ENCODE measurements at places on chromosomes 13 and 19. TPM values are rescaled to one million over a fixed set of nuclear protein-coding genes. Genes with fewer than 3 reads are reported as not detected.

DNA sequence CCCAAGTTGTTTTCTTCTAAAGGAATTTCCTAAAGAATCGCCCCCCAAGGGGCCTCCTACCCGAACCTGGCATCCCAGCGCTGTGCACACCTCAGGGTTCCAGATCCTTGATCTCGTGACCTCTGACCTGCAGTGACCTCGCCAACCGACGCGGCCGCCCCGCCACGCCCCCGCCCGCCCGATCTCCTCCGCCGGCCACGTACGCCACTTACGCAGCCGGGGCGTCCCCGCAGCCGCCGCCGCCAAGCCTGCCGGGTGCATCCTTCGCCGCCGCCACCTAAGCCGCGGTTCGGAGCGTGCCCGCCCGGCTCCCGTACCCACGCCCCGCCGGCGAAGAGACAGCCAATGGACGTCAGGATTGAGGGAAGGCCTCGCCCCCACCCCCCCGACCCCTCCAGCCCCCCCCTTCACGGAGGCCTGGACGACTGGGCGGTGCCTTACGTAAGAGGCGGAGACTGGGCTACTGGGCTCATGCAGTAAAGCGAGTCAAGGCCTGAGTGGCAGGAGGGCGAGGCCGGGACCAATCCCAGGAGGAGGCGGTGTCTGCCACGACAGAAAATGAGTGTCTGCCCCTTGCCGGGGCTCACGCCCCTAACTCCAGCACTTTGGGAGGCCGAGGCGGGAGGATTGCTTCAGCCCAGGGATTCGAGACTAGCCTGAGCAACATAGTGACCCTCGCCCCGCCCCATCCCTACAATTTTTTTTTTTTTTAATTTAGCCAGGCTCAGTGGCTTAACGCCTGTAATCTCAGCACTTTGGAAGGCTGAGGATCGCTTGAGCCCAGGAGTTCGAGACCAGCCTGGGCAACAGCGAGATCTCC is at the start of gene YIF1B:
TSS of gene YIF1B (minus strand) at position 291 of the 820 bp plus-strand sequence. CDS start at position 261, 30 bp downstream.
- DNase-seq, result peak; percentile 89

DNA sequence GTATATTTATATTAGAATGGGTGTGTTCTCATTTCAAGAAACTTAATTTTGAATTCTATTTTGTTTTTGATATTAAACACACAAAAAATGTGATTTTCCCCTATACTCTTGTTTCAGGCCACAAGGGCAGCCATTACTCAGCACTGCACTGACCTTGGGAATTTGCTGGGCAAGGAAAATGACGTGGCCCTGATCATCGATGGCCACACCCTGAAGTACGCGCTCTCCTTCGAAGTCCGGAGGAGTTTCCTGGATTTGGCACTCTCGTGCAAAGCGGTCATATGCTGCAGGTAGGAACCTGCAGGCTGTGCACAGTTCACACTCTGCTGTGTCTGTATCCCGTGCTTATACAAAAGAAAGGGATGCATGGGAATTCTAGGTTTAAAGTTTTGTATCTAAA is 327.3 kb downstream of the ATP8A2 start:
- DNase-seq, result no peak

DNA sequence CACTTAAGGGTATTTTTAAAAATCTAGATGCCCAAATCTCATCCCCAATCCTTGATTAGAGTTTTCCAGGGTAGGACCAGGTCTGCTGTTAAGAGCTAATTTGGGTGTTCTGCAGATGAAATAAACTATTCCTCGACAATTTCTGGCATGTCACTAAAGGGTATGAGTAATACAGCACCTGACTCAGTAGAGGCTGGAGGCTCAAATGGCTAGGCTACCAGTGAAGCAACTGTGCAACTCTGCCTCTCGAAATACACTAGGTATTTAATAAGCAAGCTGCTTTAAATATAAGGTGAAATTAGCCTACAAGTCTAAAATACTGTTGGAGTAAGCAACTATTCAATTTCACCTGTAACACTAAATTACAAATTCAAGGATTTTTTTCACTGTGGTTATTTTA is 1.5 kb downstream of the RNF6 start:
- no peak for DNase-seq

GRCh38 chr13:79459906-79460305 is 21.0 kb upstream of the NDFIP2 start:
- DNase-seq, result no peak

- DNase-seq, result no peak
Observed at GRCh38 chr13:26024558-26024957, 27.3 kb downstream of the SHISA2 start.

GRCh38 chr13:80462567-80462966 is 121.6 kb upstream of the SPRY2 start:
- no peak for DNase-seq

DNA sequence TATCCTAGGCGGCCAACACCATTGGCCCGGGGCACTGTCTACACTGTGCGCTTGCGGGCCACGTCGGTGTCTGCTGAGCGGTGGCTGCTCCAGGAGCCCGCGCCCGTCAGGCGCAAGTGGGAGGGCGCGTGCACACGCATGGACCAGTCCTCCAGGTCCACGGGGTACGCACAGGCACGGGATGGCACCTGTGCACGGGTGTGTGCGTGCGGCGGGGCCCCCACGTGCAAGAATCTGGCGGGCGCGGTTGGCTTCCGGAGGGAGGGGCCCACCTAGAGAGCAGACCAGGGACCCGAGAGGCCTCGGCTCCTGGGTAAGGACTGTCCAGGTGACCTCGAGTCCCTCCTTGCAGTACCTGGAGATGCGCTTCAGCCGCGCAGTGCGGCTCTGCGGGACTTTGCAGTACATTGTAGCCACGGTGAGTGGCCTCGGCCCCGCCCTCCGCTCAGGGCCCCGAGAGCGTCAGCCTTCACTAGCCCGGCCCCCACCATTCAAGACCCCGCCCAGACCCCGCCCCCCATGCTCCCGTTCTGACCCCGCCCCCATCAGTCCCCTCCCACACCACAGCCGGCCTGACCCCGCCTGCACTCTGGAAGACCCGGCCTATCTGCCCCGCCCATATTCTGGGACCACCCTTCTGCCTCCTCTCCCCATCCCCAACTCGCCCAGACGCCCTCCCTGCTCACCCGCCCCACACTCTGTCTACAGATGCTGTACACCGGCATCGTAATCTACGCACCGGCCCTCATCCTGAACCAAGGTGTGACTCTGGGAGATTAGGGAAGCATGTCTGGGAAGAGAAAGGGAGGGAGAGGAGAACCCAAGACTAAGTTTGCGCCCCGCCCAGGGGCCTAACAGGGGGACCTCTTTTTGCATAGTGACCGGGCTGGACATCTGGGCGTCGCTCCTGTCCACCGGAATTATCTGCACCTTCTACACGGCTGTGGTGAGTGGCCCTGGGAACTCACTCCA is 2.3 kb downstream of the SLC5A5 start:
- DNase-seq, result no peak

GRCh38 chr19:31709476-31709875 is 360.2 kb upstream of the TSHZ3 start:
- no peak for DNase-seq

Gene KCNN1
- polyA plus RNA-seq, result 0.05 TPM

Gene PCDH20
- polyA plus RNA-seq, result not detected

Gene LGALS4
- not detected for polyA plus RNA-seq
